ENCODE measurements at places on chromosomes 5 and 9.

DNA sequence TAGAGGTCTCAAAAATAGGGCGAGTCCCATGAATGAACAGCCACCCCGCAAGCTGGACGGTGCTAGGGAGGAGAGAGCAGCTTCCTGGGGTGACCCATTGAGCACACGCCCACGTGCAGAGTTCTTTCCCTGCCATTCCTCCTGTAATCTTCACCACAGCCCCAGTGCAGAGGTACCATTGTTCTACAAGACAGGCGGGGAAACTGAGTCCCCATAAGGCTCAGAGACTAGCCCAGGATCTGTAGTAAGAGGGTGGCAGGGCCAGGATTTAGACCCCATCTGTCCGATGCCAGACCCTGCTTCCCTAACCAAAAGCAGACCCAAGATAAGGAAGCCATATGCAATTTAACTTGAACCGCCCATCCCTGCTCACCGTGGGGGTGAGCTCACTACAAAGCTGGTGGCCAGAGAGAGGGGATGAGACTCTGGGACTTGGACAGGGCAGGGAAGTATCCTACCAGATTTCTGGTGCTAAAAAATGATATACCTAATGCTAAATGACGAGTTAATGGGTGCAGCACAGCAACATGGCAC is 36.7 kb upstream of the ORM1 start:
- no peak for DNase-seq

DNA sequence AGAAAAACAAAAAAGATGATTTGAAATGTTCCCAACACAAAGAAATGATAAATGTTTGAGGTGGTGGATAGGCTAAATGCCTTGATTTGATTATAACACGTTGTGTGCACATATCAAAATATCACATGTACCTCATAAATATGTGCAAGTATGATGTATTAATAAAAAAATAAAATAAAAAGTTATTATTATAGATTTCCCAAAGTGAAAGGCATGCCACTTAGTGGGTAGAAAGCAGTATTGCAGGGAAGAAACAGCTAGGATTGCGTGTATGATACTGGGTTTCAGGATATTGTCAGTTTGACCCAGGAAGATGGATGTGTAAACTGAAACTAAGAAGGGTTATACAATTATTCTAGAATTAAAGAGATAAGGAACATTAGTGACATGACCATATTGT is 3.6 kb upstream of the TMEM38B start:
- DNase-seq, result no peak

- no peak for DNase-seq
These were observed 126.8 kb downstream of the STK32A start for GRCh38 chr5:147361441-147362175.

DNA sequence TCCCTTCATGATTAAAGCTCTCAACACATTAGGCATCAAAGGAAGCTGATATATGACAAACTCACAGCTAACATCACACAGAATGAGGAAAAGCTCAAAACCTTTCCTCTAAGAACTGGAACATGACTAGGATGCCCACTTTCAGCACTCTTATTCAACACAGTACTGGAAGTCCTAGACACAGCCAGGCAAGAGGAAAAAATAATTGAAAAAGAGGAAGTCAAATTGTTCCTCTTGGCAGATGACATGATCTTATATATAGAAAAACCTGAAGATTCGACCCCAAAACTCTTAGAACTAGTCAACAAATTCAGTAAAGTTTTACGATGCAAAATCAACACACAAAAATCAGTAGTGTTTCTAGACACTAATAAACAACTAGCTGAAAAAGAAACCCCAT is 144.3 kb upstream of the NREP start:
- no peak for DNase-seq

- no peak for DNase-seq
These were observed 545.4 kb downstream of the CDH9 start for GRCh38 chr5:26492906-26493459.

- DNase-seq, result no peak
These were observed 11.1 kb downstream of the MED27 start for GRCh38 chr9:132068605-132069004.

GRCh38 chr9:120310035-120310434 is 269.9 kb downstream of the CDK5RAP2 start:
- no peak for DNase-seq

DNA sequence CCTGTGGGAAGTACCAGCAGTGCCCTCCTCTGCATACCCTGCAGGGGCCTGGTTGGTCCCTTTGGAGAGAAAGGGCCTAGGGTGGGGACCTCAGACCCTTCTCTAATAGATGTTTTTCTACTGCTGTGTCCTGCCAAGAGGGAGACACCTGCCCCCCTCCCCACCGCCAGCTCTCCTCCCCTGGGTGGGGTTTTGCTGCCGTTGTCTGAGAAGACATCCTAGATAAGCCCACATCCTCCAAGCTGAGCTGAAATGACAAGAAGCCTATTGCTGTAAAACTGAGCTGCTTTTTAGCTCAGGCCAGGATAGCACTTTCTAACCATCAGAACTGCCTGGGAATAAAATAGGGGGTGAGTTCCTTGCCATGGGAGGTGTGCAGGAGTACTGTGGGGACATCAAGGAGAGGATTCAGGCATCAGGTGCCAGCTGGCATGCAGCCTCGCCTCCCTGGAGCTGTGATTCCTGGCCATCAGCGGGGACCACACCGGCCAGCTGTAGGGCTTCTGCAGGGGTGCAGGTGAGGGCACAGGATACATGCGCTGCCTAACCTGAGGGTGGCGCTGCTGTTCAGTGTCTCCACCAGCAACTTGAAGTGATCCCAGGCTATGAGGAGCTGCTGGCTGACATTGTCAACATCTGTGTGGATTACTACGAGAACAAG is 37.9 kb downstream of the CYFIP2 start:
- DNase-seq, result no peak

DNA sequence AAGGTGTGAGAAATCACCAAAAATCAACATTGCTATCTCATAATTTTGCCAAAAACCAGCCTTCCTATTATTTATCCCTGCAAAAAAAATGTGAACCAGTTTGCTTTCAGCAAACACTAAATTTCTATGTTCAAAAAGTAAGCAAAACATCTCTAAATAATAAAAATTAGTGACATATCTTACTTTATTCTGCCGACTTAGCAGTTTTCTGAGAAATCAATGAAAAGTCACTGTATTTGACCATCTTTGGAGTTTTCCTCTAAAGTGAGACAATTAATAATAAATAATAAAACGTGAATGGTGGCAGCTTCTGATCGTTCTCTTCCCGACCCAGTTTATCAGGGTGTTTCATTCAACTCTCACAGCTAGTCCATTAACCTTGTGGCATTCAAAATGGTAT is 158.6 kb upstream of the TARS1 start:
- no peak for DNase-seq

- DNase-seq, result no peak
These were observed 247.7 kb downstream of the PJA2 start for GRCh38 chr5:109161914-109162683.

DNA sequence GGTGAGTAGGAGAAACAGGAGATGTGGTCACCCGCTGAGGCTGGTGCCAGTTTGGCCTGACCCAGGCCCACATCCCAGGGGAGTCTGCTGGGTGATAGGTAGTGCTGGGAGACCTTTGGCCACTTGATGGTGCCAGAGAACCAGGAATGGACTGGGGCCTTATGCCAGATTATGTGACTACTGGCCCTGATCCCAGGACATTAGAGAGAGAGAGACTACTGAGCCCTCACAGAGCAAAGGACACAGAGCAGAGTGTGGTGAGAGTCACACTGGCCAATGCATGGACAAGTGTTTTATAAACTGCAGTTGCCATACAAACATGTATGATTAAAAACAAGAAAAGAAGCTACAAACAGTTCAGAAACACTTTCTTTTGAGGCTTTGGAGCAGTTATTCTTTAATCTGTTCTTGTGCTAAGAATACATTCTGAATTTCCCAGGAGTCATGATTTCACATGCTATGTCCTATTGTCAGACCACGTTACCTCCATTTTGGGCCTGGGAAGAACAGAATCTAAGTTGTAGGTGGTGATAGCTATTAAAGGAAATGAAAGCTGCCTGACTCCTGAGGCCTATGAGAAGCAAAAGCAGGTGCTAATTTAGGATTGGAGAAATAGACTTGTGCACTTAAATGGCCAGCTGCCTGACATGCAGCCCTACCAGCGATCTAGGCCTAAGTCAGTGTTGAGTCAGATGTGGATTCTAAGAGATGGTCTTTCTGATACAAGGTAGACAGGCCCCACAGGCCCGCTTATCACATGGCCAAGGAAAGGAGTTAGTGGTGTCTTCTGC is 32.6 kb upstream of the TMOD1 start:
- DNase-seq, result no peak

DNA sequence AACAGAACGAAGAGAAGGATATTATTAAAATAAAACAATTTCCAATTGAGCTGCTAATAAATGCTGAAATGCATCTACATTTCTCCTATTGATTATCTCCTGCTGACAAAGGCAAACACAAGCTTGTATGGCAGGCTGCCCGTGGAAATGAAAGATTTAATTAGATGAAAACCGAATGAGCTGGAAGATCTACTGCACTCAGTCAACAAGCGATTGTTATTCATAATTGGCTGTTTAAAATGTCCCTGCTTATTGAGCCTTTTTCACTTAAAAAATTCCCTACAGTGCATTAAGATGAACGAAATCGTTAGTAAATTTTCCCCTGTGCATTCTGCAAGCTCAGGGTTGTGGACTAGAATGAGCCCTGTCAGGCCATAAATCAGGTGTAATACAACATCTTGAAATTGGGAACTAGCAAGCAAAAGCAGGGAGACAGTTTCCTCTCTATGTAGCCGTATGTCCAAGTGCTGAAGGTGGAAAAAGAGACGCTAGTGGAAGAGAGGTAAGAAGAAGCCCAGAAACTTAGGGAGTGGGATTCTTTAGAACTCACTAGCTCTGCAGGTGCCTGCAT is 28.5 kb upstream of the KIF4B start:
- DNase-seq, result no peak

- no peak for DNase-seq
These were observed 26.4 kb downstream of the FGD3 start for GRCh38 chr9:92973700-92974099.

DNA sequence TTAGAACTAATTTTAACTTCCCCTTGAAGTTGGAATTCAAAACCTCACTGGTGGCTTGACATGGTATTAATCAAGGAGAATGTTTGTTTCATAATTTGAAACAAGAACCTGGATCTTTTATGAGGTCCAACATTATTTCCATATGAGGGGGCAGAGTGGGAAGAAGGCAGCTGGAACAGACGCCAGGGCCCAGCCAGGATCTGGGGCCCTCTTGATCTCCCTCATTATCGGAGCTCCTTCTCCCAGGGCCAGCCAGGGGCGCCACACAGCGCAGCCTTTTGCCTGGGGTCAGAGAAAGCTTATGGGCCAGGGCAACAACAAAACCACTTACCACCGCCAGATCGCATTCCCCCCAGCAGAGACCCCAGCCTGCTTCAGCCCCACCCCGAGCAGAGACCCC is 27.1 kb upstream of the NKD2 start:
- DNase-seq, result no peak

DNA sequence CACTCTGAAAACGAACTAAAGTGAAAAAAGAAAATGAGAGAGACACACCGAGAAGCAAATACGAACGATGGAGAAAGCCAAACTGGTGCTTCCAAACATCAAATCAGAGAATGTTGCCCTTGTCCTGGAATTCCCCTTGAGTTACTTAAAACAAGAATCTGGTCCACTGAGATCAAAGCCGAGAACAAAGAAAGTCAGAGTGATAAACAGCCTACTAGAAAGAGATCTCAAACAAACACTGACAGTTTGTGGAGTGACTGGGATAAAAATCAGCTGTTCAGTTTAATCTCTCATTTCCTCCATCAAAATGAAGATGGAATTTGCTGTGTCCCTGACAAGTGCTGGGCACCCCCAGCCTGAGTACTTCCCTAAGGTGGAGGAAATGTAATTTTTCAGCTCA is 582.6 kb downstream of the NR2F1-AS1 start:
- DNase-seq, result no peak

GRCh38 chr5:56683281-56683680 is 132.1 kb upstream of the MAP3K1 start:
- no peak for DNase-seq

DNA sequence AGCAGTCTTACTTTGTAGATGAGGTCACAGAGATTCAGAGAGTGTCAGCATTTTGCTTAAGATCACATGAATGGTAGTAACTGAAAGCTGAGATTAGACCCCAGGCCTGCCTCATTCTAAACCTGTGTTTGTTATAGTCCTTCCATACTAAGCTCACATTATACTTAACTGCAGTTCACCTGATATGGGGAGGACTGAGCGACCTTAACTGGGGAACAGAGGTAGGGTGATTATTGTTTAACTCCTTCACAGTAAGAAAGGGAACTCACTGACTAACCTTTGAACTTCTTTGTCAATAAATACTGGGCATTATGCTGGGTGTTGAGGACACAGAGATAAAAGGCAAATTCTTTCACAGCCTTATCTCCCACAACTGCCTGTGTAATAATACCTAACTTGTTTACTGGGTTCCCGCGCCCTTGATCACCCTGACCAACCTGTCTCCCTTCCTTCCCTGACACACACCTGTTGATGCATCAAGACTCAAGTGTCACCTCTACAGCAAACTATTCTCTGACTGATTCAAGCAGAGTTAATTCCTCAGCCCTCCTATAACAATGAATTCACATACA is 27.2 kb downstream of the DEPDC1B start:
- DNase-seq, result no peak
